ENCODE measurements at places on chromosomes 1 and 21. TPM values are rescaled to one million over a fixed set of nuclear protein-coding genes. Genes with fewer than 3 reads are reported as not detected.

DNA sequence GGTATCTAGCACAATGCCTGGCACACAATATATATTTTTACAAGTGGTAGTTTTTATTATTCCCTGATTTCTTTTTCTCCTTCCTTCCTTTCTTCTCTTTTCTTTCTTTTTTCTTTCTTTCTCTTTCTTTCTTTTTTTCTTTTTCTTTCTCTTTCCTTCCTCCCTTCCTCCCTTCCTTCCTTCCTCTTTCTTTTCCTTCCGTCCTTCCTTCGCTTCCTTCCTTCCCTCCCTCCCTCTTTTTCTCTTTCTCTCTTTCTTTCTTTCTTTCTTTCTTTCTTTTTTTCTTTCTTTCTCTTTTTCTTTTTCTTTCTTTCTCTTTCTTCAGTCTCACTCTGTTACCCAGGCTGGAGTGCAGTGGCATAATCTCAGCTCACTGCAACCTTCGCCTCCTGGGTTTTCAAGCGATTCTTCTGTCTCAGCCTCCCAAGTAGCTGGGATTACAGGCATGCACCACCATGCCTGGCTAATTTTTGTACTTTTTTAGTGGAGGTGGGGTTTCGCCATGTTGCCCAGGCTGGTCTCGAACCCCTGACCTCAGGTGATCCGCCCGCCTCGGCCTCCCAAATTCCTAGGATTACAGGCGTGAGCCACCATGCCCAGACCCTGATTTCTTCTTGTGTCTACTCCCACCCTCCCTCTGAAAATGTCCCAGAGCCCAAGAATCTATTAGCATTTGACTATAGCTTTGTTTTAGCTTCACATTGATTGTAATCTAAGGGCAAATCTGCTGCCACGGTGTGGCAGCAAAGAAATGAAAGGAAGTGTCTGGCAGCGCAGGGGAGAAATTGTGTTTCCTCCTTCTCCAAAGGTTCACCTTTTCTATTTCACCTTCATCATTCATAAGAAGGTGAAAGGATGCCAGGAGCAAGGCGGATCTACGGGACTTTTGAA is 19.9 kb upstream of the ABCB10 start:
- no peak for DNase-seq

The LMO4 gene
- 117 TPM for polyA plus RNA-seq

The FUCA1 gene
- 57.0 TPM for polyA plus RNA-seq

The TPTE gene
- polyA plus RNA-seq = not detected

The NBPF4 gene
- polyA plus RNA-seq = not detected

All from left renal cortex interstitium (tissue), 4 donors.